ENCODE measurements at places on chromosomes 3 and 15.

- DNase-seq, result no peak
Measured at GRCh38 chr15:39506146-39506545, 74.7 kb upstream of the THBS1 start.

GRCh38 chr3:146091397-146091796 lies 69.6 kb downstream of the PLOD2 start:
- no peak for DNase-seq

- peak; percentile 35 for DNase-seq
Measured at GRCh38 chr3:132641837-132642538, 17.6 kb downstream of the ACAD11 start.

GRCh38 chr15:97652700-97653167 lies 307.8 kb upstream of the ARRDC4 start:
- DNase-seq, result no peak

DNA sequence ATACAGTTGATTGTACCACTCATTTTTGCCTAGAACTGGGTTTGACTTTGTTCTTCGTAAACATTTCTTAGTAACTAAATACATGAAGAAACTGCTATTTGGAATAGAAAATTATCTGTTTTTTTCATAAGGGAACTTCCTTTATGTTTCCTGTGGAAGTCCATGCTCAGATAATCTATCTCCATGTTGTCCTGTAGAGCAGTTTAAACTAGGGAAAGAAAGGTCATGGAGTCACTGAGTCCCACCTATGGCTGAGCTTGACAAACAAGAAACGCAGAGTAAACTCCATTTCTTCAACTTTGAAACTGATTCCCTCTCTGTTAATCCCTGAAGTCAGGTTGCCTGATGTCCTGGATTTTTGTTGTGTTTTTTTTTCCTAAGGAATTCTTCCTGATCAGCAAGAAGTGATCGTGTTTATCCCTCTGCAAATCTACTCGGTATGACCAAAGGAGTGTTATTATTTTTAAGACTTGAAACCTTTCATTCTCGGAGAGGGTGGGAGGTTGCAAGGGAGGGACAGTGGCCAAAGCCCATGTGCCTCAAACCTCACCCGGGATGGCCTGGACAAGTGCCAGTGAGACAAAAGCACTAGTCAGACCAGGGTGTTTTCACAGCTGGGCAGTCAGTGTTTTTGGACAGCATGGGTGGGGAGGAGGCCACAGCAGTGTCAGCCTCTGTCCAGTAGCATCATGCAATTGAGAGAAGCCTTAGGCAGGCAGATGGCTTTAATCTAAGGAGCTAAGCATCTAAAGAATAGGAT lies 129.8 kb upstream of the PHLDB2 start:
- DNase-seq, result no peak

All from GM18507 (cell line).